ENCODE measurements at places on chromosomes 2 and 18. TPM values are rescaled to one million over a fixed set of nuclear protein-coding genes. Genes with fewer than 3 reads are reported as not detected.

GRCh38 chr2:176165370-176166050, 8.4 kb downstream of the HOXD3 start:
- no peak for DNase-seq

GRCh38 chr2:169507698-169508097, 1.8 kb upstream of the KLHL41 start:
- DNase-seq = no peak

DNA sequence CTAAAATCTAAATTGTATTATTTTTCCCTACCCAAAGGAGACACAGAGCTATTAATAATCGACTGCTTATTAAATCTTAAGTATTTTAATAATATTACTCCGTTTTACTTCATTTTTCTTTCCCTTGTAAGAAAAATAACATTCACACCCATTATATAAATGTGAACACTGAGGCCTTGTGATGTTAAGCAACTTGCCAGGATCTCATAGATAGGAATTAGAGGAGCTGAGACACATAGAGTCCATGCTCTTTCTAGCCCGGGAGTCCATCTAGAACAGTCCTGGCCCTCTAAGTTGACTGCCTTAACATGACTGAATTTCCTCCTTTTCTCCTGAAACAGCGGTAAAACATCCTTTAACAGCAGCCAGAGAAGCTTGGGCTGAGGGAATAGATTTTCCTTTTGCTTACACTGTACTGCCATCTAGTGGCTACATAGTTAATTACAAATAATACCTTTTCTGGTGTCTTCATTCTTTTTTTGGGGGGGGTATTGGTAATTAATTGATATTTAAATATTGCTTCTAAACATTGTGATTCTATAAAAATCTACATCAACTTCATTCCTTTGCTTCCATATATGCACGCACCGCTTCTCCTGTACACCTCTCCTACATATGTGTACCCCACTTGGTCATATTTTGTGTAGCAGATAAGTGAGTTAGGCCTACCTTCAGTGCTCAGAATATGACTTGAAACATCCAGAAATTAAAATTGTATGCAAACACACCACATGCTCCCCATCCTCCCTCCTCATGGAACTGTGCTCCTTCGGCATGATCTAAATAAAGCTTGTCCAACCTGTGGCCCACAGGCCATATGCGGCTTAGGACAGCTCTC, 125.8 kb upstream of the HNMT start:
- peak; percentile 50 for DNase-seq

Gene SLC9A4
- total RNA-seq = 0.22 TPM

Gene C1GALT1C1L
- total RNA-seq = not detected

- DNase-seq = no peak
Observed at GRCh38 chr2:220946552-220946951, 625.6 kb downstream of the EPHA4 start.

Gene ASXL3
- total RNA-seq = 3.9 TPM

DNA sequence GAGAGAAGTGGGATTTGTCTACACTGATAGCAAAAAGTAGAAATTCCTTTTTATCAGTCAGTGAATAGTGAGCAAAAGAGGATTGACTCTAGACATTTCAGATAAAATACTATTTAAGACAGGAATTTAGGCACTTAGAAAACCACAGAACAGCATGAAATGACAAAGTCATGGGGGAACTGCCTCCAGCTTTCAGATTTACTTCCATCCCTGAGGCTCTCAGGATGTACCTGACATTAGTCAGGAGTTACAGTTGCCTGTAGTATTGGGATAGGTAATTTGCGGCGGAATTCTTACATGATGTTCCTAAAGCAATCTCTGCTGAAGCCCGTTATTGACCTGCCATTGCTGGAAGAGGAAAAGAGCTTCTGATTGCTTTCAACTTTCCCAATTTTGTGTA, 337.1 kb upstream of the MAP2 start:
- DNase-seq = no peak

DNA sequence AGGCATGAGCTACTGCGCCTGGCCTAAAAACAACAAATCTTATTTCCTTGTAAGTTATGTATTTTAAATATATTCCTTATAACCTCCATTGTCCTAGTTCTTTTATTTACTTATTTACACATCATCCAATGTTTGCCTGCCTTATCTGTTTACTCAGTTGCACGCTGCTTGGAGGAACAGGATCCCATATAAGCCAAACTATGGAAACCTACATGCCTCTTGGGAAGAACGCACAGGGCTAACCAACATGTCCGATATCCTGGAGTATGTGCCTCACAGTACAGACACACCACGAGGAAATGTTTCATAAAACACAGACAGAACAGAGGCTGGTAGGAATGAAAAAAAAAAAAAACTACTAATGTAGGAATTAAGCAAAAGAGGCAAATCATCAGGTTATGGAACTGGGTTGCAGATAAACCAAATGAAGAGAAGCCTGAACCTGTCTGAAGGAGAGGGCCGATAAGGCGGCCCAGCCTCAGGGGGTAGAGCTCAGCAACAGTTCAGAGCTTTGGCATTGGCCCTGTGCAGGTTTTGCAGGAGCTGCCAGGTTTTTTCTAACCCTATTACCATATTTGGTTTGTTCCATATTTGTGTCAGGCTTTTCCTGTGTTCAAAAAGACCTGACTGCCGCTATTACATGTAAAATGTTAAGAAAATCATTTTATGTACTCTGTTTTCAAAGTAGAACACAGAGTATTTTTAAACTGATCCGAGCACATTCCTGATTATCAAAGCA, 19.9 kb upstream of the SP3 start:
- DNase-seq = no peak

Gene TMEM37
- total RNA-seq = not detected

GRCh38 chr2:198040835-198041234, 236.4 kb downstream of the PLCL1 start:
- no peak for DNase-seq

Gene IL1RN
- not detected for total RNA-seq

DNA sequence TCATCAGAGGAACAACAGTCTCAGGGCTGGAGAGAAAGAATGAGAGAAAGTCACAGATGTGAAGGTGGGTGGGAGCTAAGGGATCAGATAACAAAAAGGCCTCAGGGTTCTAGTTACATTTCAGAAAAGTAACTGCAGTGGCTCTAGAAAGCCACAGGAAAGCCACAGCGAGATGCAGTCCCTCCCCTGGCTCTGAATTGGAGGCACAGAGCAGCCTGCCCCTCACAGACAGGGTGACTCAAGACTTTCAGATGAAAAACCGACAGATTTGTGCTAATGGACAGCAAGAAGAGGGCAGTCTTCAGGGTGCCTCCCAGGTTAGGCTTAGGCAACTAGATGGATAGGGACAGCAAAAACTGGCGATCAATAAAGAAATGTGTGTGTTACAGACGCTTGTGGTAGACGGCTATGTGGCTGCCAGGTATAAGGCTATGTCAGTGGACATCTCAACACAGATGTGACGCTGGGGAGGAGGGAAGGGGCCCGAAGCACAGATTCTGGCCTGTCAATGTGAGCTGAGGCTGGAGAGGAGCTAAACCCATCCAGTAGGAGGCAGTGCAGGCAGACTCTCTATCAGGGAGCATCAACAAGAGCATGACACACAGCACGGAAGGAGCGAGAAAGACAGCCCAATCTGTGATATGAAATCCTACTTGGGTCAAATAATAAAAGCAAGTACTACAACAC, 26.2 kb downstream of the UNC50 start:
- no peak for DNase-seq

GRCh38 chr2:48085888-48086287, 179.6 kb upstream of the FBXO11 start:
- DNase-seq = no peak

DNA sequence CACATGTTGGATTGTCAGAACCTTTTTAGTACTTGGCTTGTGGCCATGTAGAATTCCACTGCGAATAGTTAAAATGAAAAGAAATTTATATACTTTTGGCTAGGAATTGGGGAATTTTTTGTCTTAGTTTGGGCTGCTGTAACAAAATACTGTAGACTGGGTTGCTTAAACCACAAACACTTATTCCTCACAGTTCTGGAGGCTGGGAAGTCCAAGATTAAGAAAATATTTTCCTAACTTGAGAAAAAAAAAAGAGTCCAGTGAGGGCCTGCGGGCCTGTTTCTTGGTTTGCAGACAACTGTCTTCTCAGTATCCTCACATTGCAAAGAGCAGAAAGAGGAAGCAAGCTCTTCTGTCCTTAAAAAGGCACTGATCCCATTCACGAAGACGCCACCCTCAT, 81.9 kb downstream of the CD226 start:
- no peak for DNase-seq

Gene NT5DC4
- total RNA-seq = not detected

Gene PTPRN
- not detected for total RNA-seq

DNA sequence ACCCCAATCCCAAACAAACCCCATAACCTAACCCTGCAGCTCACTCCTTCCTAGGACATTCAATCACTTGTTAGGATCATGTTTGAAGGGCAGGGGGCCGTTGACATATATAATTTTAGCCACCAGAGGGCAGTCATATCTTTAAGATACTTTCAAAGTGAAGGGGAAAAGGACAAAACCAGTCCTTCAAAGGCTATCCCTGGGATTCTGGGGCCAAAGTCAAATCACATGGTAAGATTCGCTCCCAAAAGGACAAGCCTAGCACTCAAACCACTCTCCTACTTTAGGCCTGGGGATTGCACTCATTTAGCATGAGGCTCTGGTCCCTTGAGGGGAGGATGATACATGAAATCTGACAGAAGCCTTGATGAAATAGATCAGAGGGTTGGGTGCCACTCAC, 44.6 kb downstream of the HAUS1 start:
- DNase-seq = peak; percentile 47

Gene POTEC
- total RNA-seq = not detected

Gene RAD51AP2
- total RNA-seq = not detected

DNA sequence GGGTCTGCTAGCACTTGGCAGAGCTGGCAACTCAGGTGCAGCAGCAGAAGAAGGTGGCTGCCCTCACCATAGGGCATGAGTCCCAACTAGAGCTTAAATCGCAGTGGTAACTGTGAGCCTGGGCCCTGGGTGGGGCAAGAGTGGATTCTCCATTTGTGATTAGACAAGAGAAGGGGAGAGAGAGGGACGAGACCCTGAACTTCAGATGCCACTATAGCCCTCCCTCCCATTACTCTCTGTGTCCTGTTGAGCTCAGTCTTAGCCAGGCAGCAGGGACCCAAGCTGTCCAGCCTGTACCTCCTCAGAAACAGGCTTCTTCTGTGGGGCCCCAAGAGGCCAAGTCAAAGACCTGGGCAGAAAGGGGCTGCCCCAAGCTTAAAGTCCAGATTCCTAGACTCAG, 69.7 kb upstream of the B3GNT7 start:
- DNase-seq = no peak

Gene RHOB
- total RNA-seq = 0.36 TPM

DNA sequence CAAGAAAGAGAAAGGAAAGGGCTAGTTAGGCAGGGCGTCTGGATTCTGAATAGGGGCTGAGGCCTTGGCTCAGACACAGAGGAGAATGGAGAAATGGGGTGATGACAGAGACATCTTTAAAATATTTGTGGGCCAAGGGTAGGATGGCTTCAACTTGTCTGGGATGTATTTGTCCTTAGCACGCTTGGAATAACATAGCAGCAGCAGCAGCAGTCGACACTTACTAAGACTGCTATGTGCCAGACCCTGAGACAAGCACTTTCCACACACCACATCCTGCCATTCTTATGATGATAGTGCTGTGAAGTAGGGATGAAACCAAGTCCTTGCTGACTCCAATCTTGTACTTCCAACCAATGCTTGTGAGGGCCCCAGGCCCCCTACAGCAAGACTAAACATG, 2.6 kb downstream of the IL1RL1 start:
- DNase-seq = no peak

- DNase-seq = no peak
Observed at GRCh38 chr2:219918254-219918653, 290.8 kb downstream of the SLC4A3 start.

DNA sequence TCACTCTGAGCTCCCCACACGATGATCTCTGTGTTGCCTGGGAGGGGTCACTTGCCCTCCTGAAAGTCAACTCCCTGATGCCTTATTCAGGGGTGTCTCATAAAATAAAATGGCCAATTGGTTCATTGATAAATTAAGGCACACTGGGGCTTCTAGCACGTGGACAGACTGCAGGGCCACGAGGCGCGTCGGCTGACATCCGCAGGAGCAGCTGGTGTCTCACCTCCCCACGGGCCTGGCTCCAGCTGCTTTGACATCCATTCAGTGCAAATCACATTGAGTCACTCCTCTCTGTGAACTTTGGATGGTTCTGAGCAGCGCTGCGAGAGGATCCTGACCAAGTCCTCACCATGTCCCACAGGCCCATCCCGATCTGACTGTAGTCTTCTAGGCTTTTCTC, 4.6 kb upstream of the ST8SIA3 start:
- no peak for DNase-seq

Data from OCI-LY7 (cell line).